ENCODE measurements at places on chromosomes 13 and 19. TPM values are rescaled to one million over a fixed set of nuclear protein-coding genes. Genes with fewer than 3 reads are reported as not detected.

The POU2F2 gene
- 48.9 TPM for total RNA-seq

The TNNT1 gene
- not detected for total RNA-seq

The ZNF844 gene
- total RNA-seq, result 5.0 TPM

DNA sequence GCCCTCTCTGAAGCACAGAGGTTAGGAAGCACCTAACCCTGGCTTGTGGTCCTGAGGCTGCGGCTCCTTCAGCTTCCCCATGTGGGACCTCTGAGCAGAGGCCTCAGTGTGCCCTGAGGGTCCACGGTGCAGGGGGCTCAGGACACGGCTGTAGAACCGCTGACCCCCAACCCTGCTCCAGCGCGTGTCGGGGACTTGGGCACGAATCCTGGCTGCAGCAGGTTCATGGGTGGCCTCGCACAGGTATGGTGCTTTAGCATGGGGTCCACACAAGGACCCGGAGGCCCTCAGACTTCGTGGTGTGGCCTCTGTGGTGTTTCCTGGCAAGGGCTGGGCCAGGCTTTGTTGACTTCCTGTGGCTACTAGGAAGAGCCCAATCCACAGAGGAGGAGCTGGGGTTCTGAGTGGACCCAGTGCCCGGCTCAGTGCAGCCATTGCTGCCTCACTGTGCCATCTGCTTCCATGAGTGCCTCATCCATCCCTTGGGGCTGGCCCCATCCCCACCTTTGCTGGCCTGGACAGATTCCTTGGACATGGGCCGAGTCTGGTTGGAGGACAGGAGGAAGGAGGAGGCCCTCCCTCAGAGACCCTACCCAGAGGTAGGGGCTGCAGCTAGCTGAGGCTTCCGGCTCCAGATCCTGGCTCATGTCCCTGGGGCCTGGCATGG is 24.5 kb downstream of the ZBTB7A start:
- no peak overlapping the region for H3K4me3 ChIP-seq
- peak overlapping the region; percentile 23 for H3K27ac ChIP-seq
- peaks cover 10% of the 10 kb centered on the region for H3K4me1 ChIP-seq
- DNase-seq, result no peak
- H3K27me3 ChIP-seq, result no peaks in the 10 kb centered on the region

DNA sequence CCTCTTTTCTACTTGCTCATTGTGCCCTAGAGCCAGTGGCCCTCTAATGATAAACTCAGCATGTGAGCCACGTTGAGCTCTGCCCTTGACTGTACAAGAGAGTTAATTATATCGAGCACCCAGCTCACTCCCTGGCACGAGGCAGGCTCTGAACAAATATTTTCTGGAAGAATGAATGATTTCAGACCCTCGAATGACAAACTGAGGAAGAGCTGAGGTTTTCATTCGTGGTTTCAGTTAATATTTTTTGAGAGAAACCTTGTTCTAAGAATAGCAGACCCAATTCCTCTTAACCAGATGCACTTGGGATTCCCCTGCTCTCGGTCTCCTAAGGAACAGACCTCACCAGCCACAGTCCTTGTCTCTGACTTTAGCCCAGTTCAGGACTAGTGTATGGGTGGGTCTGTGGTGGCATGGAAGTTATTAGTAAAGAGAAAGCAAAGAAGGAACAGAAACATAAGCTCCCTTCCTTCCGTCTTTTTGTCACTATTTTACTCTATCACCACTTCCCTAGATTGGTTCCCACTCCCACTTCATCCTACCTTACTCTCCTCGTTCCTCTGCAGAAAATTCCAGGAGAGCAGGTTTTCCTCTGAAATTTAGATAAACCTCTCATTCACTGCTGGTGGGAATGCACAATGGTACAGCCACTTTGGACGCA is 22.1 kb upstream of the WDFY2 start:
- no peak overlapping the region for H3K27ac ChIP-seq
- no peaks in the 10 kb centered on the region for H3K36me3 ChIP-seq
- no peaks in the 10 kb centered on the region for H3K4me1 ChIP-seq
- DNase-seq, result peak; percentile 44
- H3K27me3 ChIP-seq, result no peaks in the 10 kb centered on the region

- no peak for DNase-seq
- no peaks in the 10 kb centered on the region for H3K27me3 ChIP-seq
- H3K27ac ChIP-seq, result no peak overlapping the region
- no peaks in the 10 kb centered on the region for H3K36me3 ChIP-seq
- no peak overlapping the region for H3K4me3 ChIP-seq
These were observed 88.0 kb downstream of the ENOX1 start for GRCh38 chr13:43698758-43699157.

- DNase-seq, result no peak
- H3K4me3 ChIP-seq, result no peak overlapping the region
- H3K36me3 ChIP-seq, result peaks cover 35% of the 10 kb centered on the region
- no peaks in the 10 kb centered on the region for H3K27me3 ChIP-seq
These were observed 5.0 kb upstream of the ADM5 start for GRCh38 chr19:49684251-49684982.

DNA sequence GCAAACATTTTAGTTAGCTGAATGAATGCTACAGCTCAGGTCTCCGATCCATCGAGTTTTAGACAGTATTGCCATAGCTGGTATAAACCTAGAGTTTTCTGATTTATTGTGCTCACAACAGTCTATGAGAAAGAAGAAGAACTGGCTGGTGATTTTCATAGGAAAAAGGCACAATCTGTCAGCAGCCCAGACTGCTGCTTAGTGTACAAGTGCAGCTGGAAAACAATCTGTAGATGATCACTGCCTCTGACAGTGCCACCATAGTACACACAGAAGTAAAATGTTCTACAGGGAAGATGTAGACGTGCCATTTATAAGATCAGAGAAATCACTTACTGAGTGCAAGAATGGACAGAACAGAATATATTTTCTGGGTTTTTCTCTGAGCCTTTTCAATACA is 48.4 kb downstream of the MYO16 start:
- no peaks in the 10 kb centered on the region for H3K36me3 ChIP-seq
- H3K27ac ChIP-seq, result no peak overlapping the region
- no peaks in the 10 kb centered on the region for H3K4me1 ChIP-seq

DNA sequence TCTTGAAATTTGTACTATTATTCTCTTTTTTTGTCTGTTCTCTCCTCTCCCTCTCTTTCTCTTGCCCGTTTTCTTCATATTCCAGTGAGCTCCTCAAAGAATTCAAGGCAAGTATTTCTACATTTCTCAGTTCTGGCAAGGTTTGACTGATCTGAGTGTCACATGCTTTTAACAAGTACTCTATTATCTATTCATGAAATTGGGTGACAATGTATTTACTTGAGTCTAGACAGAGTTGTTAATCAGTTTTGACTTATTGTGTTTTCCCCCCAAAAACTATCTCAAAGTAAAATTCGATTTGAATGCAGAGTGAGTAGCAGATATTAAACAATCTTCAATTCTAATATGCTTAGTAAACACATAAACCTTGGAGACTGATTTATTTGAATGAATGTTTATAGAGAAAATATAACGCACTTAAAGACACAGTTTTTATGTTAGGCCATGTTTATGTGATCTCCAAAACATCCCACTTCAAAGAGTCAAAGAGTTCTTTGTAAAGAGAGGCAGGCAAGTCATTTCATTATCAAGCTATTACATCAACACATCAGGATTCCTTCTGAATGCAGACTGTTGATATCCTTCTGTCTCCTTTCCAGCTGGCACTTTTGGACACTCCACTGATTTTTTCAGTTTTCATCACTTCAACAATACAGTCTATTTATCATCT is 166.6 kb downstream of the SLITRK6 start:
- H3K27ac ChIP-seq, result no peak overlapping the region
- H3K4me3 ChIP-seq, result no peak overlapping the region
- DNase-seq, result no peak
- no peaks in the 10 kb centered on the region for H3K27me3 ChIP-seq

- no peaks in the 10 kb centered on the region for H3K4me1 ChIP-seq
- no peaks in the 10 kb centered on the region for H3K36me3 ChIP-seq
- no peak overlapping the region for H3K27ac ChIP-seq
- H3K4me3 ChIP-seq, result no peak overlapping the region
- no peaks in the 10 kb centered on the region for H3K27me3 ChIP-seq
These were observed 8.3 kb upstream of the MCF2L start for GRCh38 chr13:112960706-112961105.

GRCh38 chr13:30247406-30247805 is 59.9 kb downstream of the KATNAL1 start:
- H3K4me3 ChIP-seq, result no peak overlapping the region
- H3K27ac ChIP-seq, result no peak overlapping the region
- H3K36me3 ChIP-seq, result no peaks in the 10 kb centered on the region
- H3K4me1 ChIP-seq, result no peaks in the 10 kb centered on the region
- H3K27me3 ChIP-seq, result no peaks in the 10 kb centered on the region

- no peaks in the 10 kb centered on the region for H3K4me1 ChIP-seq
- no peaks in the 10 kb centered on the region for H3K36me3 ChIP-seq
- DNase-seq, result no peak
- H3K4me3 ChIP-seq, result no peak overlapping the region
- no peak overlapping the region for H3K27ac ChIP-seq
- no peaks in the 10 kb centered on the region for H3K27me3 ChIP-seq
These were observed 1607.0 kb downstream of the PCDH9 start for GRCh38 chr13:65623148-65623547.

DNA sequence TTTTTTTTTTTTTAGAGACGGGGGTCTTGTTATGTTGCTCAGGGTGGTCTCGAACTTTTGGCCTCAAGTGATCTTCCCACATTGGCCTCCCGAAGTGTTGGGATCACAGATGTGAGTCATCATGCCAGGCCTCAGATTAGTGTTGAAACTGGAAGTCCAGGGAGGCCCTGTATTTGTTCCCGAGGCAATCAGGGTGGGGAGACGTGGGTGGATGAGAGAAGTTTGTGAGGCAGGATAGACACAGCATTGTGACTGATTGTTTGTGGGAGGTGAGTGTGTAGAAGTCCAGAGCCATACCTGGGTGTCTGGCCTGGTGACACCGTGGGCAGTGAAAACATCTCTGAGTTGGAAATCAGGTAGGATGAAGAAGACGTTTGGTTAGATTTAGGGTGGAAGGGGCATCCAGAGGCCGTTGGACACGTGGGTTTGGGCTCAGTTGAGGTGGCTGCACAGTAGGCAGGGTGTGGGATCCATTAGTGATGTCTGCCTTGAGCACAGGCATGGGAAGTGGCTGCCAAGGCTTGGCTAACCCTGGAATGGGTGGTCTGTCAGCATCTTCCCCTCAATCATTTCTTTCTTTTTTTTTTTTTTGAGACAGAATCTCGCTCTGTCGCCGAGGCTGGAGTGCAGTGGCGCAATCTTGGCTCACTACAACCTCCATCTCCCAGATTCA is 12.4 kb downstream of the RTN2 start:
- no peak overlapping the region for H3K27ac ChIP-seq
- no peak overlapping the region for H3K4me3 ChIP-seq
- H3K27me3 ChIP-seq, result no peaks in the 10 kb centered on the region
- H3K36me3 ChIP-seq, result no peaks in the 10 kb centered on the region

- H3K4me1 ChIP-seq, result no peaks in the 10 kb centered on the region
- H3K27ac ChIP-seq, result no peak overlapping the region
- H3K27me3 ChIP-seq, result no peaks in the 10 kb centered on the region
- no peaks in the 10 kb centered on the region for H3K36me3 ChIP-seq
- no peak for DNase-seq
- H3K4me3 ChIP-seq, result no peak overlapping the region
These were observed 309.2 kb downstream of the FGF9 start for GRCh38 chr13:21980049-21980448.

GRCh38 chr19:2481466-2481865 is 5.5 kb downstream of the GADD45B start:
- peaks cover 22% of the 10 kb centered on the region for H3K4me1 ChIP-seq
- no peak overlapping the region for H3K27ac ChIP-seq
- H3K4me3 ChIP-seq, result no peak overlapping the region
- no peak for DNase-seq

DNA sequence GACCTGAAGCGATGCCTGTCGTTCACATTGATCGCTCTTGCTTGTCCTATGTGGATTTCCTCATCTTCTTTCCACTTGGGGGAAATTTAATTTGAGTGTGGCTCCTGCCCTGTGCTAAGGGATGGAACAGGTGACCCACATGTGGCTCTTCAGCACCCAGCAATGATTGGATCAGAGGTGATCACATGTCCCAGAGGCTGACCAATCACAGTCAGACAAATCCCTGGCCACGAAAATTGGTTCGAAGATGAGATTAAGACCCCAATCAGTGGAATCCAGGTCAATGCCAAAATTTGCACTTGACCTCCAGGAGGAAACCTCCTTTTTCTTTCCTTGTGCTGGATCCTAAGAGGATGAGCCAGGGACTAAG is 23.7 kb downstream of the AMER2 start:
- no peaks in the 10 kb centered on the region for H3K36me3 ChIP-seq
- H3K27ac ChIP-seq, result no peak overlapping the region
- H3K4me3 ChIP-seq, result no peak overlapping the region
- H3K27me3 ChIP-seq, result no peaks in the 10 kb centered on the region
- no peak for DNase-seq

GRCh38 chr13:30409886-30410704 is 12.2 kb upstream of the UBE2L5 start:
- no peaks in the 10 kb centered on the region for H3K36me3 ChIP-seq
- peaks cover 12% of the 10 kb centered on the region for H3K4me1 ChIP-seq
- no peak overlapping the region for H3K27ac ChIP-seq
- H3K4me3 ChIP-seq, result no peak overlapping the region
- no peaks in the 10 kb centered on the region for H3K27me3 ChIP-seq
- DNase-seq, result no peak

DNA sequence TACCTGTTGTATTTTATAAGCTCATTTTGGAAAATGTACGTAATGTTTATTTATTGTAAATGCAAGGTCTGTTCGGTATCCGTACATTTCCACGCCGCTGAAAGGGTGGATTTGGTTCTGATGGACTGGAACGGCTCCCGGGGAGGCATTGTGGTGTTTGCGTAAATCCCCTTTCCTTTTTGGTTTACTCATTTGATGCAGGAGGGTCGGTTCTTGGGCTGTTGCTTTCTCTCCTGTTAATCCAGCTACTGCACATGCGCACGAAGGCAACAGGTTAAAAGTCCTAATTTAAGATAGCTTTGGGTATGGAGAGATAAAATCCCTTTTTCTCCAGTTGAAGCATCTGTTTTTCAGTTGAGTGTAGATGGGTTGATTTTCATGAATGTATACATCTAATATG is 224.4 kb downstream of the TM9SF2 start:
- H3K4me3 ChIP-seq, result no peak overlapping the region
- H3K27me3 ChIP-seq, result no peaks in the 10 kb centered on the region
- no peak for DNase-seq
- no peaks in the 10 kb centered on the region for H3K36me3 ChIP-seq
- no peak overlapping the region for H3K27ac ChIP-seq

DNA sequence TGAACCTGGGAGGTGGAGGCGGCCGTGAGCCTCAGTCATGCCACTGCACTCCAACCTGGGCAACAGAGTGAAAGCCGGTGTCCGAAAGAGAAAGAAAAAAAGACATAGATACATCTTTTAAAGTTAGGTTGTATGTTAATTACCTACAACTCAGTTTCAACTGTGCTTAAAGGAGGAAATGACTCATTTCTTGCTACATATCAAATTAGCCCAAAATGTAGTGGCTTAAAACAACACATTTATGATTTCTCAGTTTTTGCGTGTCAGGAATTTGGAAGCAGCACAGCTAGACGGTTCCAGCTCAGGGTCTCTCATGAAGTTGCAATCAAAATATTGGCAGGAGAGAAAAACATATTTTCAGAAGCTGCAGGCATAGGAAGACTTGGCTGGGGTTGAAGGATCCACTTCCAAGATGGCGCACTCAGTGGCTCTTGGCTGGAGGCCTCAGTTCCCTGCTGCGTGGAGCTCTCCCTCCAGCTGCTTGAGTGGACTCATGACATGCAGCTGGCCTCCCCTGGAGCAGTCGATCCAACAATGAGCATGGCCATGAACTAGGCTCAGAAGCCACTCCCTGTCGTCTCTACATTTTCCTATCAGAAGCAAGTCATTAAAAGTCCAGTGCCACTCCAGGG is 7.1 kb downstream of the LDLR start:
- DNase-seq, result peak; percentile 81
- no peaks in the 10 kb centered on the region for H3K27me3 ChIP-seq
- H3K4me1 ChIP-seq, result peaks cover 43% of the 10 kb centered on the region
- peak overlapping the region; percentile 99 for H3K27ac ChIP-seq
- peaks cover 3% of the 10 kb centered on the region for H3K36me3 ChIP-seq
